ENCODE measurements at places on chromosomes 1 and 21. TPM values are rescaled to one million over a fixed set of nuclear protein-coding genes. Genes with fewer than 3 reads are reported as not detected.
A peak's percentile ranks its signal among the peaks of the same experiment; 100 is the strongest.

- DNase-seq, result peak; percentile 83
Observed at GRCh38 chr1:27391511-27392095, 819 bp upstream of the GPR3 start.

Gene ERICH3
- not detected for total RNA-seq

DNA sequence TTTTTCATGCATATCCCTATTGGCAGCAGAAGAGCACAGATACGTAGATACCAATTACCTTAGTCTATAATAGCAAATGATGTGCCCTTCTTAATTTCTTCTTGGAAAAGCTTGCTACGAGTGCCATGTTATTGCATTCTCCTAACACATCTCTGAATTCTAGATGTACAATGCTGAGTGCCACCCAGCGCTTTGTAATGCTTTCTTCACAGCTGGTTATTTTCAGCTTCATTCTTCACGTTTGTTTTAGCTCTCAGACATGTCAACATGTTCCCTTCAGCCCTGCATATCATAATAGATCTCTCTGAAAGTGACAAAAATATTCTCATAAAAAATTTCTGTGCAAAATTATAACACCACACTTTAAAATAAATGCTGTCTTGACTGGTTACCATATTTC is 981.2 kb downstream of the TTLL7 start:
- no peak for DNase-seq

DNA sequence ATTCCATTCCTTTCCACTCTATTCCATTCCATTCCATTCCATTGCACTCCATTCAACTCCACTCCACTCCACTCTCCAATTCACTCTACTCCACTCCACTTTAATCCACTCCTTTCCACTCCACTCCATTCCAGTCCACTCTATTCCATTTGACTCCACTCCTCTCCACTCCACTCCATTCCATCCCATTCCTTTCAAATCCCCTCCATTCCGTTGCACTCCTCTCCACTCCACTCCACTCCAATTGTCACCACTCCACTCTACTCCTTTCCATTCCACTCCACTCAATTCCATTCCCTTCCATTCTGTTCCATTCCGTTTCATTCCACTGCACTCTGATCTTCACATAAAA is 2563.7 kb upstream of the TPTE start:
- no peak for DNase-seq

GRCh38 chr1:220879076-220879508 is at the start of gene HLX:
Gene HLX (plus strand): TSS chr1:220879443. CDS start chr1:220879858, 415 bp downstream.
- peak; percentile 94 for DNase-seq

Gene FAM3B
- total RNA-seq, result not detected

All from right cardiac atrium (tissue), 5 donors.